ENCODE measurements at places on chromosomes 2 and 18.

DNA sequence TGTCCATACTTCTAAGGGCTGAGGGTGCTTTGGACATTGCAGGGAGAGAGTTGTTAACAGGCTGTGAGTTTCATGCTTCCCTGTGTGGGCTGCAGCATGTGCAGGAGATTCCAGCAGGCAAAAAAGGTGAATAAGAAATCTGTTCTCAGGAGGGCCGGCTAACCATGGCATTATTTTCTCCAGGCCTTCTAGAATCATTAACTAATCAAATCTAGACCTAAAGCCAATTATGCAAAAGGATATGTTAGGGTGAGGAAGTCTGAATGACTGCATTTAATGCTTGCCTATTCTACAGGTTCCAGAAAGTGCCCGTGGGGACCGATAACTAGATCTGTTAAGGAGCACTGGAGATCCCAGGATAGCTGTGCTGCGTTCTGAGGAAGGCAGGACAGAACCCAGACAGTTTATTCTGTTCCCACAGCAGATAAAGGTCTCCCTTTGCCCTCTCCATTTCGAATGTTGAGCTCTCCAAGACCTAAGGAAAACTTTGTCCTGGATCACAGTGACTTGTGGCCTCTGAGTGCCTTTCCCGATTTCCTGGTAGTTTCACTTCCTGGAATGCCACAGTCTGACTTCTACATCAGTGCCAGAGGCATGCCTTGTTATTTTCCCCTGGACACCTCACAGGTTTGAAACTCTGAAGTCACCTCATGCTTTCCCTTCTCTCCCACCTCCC is 50.0 kb upstream of the ZFP36L2 start:
- no peak for DNase-seq

DNA sequence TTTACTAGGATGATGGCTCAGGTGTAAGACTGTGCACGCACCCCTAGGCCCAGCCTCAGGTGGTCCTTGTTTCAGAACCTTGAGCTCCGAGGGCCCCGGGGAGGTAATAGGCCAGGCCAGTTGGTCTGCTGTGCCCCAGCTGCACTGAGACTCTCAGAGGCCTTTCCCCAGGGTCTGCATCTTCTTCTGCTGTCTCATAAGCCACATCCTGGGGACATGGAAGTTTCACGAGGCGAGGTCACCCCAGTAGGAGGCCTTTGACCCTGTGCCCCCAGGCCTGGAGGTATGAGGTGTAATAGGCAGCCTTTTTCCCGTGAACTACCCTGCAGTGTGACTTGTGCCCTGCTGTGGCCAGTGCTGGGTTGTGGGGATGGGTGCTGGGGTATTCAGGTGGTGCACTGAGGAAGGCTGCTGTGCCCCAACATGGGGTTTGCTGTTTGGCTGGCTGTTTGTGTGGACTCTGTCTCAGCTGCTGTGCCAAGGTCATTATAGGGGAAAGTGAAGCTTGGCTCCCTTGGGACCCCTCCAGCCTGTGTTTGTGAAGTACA is 6.9 kb downstream of the OXER1 start:
- no peak for DNase-seq

GRCh38 chr18:77366067-77366719 is 116.5 kb downstream of the GALR1 start:
- DNase-seq: no peak

DNA sequence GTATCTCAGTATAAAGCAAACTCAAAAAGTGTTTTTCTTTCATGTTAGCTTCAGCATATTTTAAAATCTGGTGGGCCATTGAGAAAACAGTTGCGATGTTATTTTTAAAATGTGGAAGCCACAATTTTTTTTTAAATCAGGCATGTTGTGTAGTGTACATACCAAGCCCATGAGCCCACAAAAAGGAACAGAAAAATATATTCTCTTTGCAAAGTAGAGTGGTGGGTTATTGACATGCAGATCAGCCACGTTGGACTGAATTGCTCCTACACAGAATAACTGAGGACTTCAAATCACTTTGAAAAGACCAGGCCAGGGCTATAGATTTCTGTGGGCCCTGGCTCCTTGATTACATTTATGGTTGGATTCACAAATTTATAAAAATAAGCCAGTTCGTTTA is 774.4 kb downstream of the DCC start:
- DNase-seq: no peak

DNA sequence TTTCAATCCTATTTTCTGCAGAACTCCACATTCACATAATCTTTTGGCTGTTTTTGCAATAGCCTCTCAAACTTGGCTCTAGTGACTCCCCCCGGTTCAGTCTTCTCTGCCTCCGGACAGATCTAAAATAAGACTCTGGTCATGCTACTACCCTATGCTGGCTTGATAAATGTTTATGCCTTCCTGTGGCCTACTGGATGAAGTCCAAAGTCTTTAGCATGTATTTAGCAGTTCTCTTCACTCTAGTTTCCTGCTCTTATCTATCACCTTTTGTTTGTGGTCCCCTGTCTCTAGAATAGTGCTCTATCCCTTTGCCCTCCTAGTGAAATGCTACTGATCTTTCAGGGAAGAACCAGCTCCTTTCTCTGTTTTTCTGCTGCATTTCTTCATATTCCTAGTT is 14.4 kb downstream of the ADCYAP1 start:
- DNase-seq: no peak

DNA sequence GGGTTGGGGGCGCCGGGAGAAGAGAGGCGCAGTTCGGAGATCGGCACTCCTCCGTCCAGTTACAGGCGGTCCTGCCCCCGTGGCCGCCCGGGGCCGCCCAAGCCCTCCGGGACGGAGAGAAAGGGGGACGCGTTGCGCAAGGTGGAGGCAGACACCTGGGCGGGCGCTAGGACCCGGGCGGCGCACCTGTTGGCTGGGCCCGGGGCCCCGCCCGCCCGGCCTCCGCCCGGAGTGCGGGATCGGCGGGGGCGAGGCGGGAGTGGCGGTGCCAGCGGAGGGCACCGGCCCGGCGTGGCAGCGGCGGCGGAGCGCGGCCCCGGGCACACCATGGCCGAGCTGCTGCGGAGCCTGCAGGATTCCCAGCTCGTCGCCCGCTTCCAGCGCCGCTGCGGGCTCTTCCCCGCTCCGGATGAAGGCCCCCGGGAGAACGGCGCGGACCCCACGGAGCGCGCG is at the start of gene SGPP2:
Gene SGPP2 (plus strand): TSS at position 268 of the 453 bp plus-strand sequence. CDS start 60 bp downstream, at position 328.
- no peak for DNase-seq

DNA sequence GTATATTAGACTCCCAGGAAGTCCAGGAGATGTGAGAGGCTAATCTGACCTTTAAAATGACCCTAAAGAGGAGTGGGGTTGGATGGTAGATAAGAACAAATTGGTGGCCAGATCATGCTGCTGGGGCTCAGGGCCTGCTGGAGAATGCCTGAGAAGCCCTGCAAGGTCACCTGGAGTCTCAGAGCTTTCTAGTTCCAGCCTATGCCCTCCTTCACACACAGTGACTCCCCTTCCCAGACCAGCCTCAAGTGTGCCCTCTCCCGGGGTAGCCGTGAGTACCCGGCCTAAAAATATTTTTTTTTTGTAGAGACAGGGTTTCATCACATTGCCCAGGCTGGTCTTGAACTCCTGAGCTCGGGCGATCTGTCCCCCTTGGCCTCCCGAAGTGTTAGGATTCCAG is 44.2 kb upstream of the FZD5 start:
- DNase-seq: no peak

GRCh38 chr18:23069898-23070297 is 65.4 kb upstream of the CABLES1 start:
- no peak for DNase-seq

DNA sequence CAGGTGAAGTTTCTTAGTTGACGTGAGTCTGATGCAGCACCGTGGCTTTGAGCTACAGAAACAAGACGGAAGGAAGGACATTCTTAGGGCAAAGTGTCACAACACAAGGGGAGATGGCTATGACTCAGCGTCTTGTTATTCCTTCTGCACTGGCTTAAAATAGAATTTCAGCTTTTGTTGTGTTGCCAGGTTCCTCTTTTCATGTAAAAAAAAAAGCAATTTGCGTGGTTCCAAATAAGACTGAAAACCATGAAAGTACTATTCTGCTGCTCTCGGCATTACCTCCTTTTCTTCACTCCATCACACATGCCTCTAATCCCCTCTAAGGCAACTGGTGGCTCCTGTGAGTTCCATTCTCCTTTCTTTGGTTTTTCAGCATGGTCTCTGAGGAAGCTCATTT is 150.1 kb downstream of the ANTXR1 start:
- DNase-seq: no peak

DNA sequence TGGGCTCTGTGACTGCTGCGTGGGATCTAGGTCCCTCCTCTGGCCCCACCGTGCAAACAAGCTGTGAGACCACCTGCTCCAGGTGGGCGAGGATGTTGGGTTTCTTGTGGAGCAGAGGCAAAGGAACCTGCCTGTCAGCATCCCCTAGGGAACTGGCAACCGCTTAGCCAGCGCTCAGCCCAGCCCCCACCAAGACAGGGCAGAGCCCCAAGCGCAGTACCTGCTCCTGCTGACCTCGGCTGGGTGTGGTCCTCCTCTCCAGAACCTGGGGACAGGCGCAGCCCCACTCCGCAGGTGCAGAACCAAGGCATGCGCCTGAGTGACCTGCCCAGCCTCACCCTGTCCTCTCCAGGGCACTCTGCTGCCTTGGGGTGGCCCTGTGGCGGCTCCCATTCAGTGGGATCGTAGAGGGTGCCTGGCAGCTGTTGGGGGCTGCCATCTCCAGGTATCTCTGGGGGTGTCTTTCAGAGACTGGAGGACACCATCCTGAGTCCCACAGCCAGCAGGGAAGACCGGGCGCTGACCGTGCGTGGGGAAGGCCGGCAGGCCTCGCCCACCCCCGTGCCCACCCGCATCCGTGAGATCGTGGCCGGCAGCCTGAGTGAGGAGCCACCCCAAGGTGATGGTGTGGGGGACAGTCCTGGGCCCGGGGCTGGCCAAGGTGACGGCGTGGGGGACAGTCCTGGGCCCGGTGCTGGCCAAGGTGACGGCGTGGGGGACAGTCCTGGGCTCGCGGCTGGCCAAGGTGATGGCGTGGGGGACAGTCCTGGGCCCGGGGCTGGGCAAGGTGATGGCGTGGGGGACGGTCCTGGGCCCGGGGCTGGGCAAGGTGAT is 12.3 kb downstream of the CROCC2 start:
- no peak for DNase-seq

DNA sequence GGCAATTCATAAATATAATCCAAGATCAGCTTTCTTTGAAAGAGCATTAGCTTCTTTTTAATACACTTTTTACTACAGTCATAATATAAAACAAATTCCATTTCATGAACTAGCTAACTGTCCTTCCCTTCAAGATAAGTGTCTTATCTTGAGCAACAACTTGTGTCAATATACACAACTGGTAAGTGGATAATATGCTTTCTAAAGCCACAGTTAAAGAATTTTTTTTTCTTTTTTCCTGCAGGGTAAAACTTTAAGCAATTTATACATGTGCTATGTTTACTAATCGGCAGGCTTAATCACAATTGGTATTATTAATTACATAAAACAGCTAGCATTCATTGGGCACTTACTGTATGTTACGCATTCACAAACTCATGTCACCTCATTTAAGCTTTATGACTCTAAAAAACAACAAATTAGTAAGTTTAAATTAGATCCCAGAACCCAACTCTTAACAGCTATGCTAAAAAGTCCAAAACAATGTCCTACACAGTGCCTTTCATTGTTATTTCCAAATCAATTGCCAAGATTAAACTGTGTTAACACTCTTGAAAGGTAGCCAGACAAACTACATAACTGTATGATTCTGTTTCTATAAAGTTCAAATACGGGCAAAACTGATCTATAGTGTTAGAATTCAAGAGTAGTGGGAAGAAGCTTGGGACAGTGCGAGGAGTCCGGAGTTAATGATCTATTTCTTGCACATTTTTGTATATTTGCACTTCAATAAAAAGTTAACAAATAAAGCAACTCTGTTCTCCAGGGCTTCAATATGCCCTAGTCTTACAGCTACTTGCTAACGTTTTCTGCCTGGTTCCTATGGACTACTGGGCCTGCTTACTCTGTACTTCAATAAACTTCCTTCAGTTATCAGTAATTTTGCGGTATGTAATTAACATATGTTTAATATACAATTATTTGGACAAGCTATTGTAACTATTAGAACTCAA is 6.0 kb downstream of the TXNL1 start:
- no peak for DNase-seq

GRCh38 chr2:10452312-10452711 is 4.2 kb upstream of the ODC1 start:
- DNase-seq: peak; percentile 56

- no peak for DNase-seq
These were observed 21.1 kb downstream of the UGP2 start for GRCh38 chr2:63862806-63863205.

GRCh38 chr2:239143858-239144712 is 256.7 kb downstream of the HDAC4 start:
- no peak for DNase-seq

DNA sequence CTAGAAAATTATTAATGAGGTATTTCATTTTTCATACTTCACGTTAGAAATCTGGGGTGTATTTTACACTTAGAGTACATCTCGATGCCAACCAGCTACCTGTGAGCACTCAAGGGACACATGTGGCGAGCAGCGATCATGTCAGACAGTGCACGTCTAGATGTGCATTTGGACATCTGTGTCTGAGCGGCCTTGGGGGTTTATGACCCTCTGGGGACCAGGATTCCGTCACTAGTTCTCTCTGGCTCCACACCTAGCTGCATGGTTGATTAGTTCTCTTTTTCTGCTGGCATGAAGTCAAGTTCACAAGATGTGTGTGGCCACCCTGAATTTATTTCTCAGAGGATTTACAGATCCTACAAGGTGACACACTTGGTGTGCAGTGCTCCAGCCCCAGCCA is 192.2 kb downstream of the TSN start:
- no peak for DNase-seq

DNA sequence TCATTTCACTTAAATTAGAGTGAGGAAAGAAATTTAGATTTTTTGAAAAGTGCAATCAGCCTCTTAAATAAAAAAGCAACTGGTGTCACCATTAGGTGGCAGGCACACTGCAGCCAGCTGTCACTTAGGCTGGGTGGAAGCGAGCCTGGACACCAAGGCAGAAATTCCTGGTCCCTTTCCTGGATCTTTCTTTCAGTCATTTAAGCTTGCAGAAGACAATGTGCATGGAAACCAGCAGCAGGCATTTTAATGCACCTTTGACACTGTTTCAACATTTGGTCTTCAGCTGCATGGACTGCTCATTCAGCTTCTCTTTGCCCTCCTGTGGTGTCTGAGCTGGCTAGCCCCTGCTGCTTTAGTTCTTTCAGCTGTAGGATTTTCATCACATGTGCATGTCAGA is 61.0 kb downstream of the AQP4 start:
- no peak for DNase-seq

DNA sequence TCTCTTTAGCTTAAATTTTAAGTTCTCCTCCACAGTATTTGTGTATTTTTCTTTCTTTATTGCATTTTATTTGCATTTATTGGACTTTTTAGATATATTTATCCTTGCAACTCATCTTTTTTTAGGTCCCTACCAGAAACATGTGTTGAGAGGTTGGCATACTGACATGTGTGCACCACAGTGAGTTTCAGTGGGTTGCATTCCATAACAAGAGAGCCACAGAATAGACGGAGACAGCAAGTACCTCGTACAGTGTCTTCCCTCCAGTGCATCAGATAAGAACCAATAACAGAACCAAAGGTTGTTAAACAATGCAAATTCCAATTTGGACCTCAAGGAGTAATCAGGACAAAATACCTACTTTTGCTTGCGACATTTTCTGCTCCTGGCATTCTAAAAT is 111.9 kb downstream of the DNAH7 start:
- DNase-seq: no peak

Measured in DMS79 treated with DMSO at 0.1 percent for 48 hours (cell line).